ENCODE measurements at places on chromosomes 5 and 9.

GRCh38 chr9:15116130-15116580 is 190.9 kb downstream of the TTC39B start:
- no peak for DNase-seq

GRCh38 chr5:14108170-14108996 is 34.8 kb upstream of the TRIO start:
- DNase-seq: peak; percentile 73

GRCh38 chr5:113660706-113661250 is 147.3 kb downstream of the YTHDC2 start:
- DNase-seq: no peak

- no peak for DNase-seq
These were observed 59.5 kb downstream of the PTBP3 start for GRCh38 chr9:112273876-112274275.

DNA sequence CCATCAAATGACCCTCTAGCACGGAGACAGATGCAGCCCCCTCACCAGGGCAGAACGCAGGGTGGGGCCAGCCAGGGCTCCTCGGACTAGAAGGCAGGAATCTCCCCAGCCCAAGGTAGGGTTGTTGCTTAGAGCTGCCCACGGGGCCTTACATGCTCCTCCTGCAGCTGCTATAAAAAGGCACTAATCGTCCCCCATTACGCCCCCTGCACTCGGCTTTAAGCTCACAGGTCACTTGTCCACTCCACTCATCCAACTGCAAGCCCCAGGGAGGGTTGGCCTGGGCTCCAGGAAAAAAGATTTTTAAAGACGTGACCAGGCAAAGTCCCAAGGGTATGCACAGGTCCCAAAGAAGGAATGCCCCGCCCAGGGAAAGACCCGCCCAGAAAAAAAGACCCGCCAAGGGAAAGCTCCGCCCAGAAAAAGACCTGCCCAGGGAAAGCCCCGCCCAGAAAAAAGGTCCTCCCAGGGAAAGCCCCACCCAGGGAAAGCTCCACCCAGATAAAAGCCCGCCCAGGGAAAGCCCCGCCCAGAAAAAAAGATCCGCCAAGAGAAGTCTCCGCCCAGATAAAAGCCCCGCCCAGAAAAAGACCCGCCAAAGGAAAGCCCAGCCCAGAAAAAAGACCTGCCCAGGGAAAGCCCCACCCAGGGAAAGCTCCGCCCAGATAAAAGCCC is 11.1 kb downstream of the GRIN1 start:
- DNase-seq: no peak

- DNase-seq: no peak
These were observed 298.0 kb downstream of the FER start for GRCh38 chr5:109045710-109046109.

DNA sequence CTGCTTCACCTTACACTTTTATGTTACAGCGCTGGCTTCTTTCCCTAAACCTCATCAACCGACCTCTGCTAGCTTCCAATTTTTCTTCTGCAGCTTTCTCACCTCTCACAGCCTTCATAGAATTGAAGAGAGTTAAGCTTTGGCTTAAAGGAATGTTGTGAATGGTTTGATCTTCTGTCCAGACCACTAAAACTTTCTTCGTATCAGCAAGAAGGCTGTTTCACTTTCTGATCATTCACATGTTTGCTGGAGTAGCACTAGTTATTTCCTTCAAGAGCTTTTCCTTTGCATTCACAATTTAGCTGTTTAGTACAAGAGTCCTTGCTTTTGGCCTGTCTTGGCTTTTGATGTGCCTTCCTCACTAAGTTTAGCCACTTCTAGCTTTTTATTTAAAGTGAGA is 49.5 kb downstream of the NR3C1 start:
- DNase-seq: no peak
